Neural progenitor cell (in vitro differentiated cells): ENCODE measurements at places on chromosomes 12 and 14.

DNA sequence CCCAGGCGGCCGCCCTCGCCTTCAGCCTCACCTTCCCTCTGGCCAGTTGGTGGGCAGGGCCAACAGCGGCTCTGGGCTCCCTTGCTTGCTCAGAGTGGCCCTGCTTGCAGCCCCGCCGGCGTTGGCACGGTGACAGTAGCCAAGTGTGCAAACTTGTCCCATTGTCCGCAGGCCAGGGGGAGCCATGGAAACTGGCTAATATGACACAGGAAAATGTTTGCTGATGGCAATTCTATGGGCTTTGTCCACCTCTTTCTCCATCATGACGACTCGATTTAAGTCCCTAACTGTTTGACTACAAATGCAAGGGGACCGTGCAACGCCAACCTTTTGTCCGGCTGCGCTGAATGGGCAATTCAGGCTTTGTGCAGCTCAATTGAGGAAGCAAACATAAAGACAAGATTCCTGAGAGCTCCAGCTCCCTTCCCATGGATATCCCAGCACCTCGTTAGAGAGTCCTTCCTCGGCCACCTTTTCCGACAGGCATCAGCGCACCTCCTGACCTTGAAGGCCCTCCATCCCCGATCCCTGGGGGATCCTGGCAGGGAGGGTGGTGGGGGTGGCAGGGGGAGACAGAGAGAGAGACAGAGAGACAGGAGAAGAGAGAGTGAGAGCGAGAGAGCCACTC, 785 bp upstream of the FAM181A start:
- peak; percentile 63 for DNase-seq

GRCh38 chr12:3928538-3929184, 55.5 kb upstream of the PARP11 start:
- no peak for DNase-seq

- peak; percentile 40 for DNase-seq
Observed at GRCh38 chr14:68688872-68689371, 103.9 kb downstream of the ZFP36L1 start.

DNA sequence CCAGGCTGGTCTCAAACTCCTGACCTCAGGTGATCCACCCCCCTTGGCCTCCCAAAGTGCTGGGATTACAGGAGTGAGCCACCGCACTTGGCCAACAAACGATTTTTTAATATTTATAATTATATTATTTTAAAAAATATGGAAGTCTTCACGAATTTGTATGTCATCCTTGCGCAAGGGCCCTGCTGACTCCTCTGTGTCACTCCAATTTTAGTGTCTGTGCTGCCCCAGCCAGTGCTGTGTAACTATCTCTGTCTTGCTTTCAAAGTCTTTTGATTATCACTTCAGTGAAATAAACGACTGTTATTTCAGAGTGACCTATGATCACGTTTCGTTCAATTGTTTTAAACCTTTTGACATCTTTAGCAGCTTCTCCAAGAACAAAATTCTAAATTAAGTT, 13.1 kb upstream of the MMP17 start:
- DNase-seq: no peak

DNA sequence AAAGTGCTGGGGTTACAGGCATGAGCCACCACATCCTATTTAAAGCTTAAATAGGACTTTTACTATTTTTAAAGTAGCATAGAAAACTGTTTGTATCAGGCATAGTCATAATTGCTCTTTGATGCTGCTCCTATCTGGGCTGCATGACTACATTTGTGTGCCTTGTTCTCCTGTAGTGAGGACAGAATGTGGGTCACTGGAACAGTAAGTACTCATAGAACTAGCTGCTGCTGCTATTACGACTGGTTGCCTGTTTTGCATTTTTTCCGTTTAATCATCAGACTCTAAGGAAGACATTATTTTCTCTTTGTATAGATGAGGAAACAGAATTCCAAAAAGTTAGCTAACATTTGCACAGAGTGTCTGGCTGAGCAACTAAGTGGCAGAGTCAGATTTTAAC, 42.8 kb downstream of the ZC3H14 start:
- no peak for DNase-seq

GRCh38 chr14:58638231-58639197, 752 bp downstream of the DACT1 start:
- DNase-seq: peak; percentile 70

GRCh38 chr12:4438834-4439596, 6.6 kb downstream of the FGF6 start:
- no peak for DNase-seq

GRCh38 chr14:98959958-98960616, 311.9 kb downstream of the BCL11B start:
- DNase-seq: no peak

GRCh38 chr12:80551897-80552296, 107.9 kb downstream of the PTPRQ start:
- no peak for DNase-seq

DNA sequence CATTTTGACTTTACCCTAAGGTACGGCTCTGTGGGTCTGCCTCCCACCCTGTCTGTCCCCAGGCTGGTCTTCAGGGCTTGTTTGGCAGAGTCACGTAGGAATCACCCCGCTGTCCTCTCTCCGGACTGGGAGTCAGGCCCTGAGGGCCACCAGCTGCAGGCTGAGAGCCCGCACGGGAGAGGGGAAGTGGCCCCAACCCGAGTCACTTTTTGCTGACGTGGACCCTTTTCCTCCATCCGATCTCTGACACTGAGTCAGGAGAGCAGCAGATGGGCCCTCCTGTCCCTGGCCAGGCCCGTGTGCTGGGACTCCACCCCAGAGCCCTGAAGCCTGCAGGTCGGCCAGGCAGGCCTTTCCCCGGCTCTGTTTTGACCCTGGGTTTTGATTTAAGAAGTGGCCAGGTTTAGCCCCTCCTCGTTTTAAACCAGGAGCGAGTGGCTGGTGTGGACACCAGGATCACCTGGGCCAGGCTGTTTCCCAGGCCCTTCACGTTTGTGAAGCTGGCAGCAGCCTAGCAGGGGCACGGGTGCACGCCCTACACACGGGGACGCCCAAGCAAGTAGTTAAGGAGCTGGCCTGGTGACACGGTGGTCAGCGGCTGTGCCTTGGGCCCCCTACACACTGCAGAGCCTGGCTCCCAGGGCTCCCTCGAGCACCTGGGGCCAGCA, 12.5 kb upstream of the TEX22 start:
- DNase-seq: no peak

DNA sequence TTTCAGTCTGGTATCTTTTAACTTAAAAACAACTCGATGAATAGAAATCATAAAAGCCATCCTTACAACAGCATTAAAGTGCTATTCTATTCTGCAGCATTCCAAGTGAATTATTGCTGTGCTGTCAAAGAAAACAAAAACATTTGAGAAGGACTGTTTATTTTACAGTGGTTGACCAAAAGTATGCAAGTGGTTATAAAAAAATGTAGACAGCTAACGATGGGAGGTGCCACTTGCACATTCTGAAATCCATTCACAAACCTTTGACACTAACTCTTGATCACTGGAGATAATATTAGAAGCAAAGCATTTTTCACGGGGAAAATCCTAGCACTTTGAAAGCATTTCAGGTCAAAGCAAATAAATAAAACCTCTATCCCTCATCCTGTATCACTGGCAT, 55.6 kb downstream of the HMGA2 start:
- no peak for DNase-seq

GRCh38 chr12:73935817-73936216, 601.8 kb upstream of the ATXN7L3B start:
- peak; percentile 25 for DNase-seq

DNA sequence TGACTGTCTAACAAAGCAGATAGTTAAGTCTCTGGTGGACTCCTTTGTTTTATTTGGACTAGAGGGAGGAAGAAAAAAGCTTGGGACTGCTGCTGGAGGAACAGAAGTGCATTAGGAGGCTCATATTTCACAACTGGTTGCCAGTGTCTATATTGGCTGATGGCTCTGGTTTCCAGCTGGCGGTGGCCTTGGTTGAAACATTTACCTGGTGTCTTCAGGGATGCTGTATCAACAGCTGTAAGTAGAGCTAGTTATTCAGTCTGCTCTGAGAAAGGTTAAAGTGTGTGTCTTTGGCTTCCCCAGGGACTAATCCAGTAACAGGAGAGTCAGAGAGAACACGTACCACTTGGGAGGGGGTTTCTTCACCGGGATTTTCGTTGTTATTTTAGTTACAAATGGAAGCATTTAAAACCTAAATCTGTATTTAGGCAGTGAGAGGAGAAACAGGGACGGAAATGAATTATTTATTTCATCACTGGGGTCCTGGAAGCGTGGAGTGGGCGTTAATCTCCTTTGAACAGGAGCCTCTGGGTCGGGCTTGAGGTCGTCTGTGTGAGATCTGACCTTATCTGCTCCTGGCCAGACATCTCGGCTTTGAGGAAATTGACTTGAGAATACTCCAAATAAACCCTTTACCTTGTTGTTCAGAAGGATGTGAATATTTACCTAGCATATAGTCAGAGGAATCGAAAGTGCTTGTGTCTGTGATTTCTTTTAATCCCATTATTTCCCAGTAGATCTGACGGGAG, 149.9 kb downstream of the NRXN3 start:
- DNase-seq: peak; percentile 11

GRCh38 chr12:62693376-62694050, 226.9 kb downstream of the MON2 start:
- no peak for DNase-seq

DNA sequence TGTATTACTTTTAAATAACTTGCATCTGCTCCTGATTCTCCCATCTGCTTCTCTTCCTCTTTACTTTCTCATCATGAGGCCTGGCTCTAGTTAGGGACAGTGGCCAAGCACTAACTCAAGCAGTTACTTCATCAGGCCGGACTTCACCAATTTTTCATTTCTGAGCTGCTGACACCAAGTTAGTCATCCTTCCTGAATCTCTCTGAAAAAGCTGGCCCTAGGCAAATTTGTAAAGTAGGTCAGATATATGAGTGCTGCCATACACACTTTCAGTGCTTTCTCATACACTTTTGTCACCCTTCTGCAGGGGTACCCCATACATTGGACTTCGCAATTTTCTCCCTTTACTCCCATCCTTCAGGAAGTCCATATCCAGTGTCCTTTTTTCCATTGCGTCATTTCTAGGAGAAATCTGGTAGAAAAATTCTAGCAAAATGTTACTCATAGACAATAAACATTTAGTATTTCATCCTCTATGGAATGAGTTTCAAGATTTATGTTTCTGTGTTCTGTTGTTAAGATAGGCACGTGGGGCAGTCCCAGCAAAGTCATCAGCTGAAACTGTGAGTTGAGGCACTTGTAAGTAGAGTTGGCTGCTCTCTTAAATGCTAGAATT, 276.8 kb upstream of the TMPO start:
- no peak for DNase-seq

GRCh38 chr12:123965382-123965781, 7.2 kb downstream of the CCDC92 start:
- no peak for DNase-seq

- peak; percentile 29 for DNase-seq
Observed at GRCh38 chr12:3837049-3837448, 36.1 kb downstream of the PARP11 start.

- DNase-seq: no peak
Observed at GRCh38 chr12:3732901-3733300, 20.0 kb downstream of the CRACR2A start.

DNA sequence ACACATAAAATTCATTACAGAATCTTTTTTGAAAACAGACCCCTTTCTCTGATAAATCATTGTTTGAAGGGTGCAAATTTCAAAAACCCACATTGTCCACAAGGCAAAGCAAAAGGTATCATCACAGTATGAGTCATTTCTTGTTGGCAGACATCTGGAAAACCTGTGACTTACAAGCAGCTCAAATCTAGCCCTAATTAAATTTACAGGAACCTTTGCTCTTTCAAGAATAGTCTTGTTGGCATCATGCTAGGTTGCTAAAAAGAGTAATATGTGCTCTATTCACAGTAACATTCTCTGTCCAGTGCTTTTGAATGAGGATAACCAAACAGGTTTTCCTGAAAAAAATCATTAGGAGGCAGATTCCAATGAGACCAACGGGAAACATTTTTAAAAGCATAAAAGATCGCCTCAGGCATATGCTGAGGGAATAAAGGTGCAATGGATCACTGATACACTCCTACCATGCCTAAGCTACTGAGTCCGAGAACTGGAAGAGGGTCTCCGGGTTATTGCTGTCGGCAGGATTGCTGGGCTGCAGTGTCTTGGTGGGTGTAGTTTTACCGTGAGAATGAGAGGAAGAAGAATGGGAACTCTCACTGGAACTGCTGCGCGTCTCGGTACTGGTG, 55.5 kb upstream of the TTC7B start:
- DNase-seq: no peak

- DNase-seq: no peak
Observed at GRCh38 chr14:53044486-53044885, 93.6 kb upstream of the FERMT2 start.

GRCh38 chr14:52067873-52068614, 815 bp downstream of the NID2 start:
- peak; percentile 65 for DNase-seq

- DNase-seq: no peak
Observed at GRCh38 chr12:66065641-66066136, 64.9 kb downstream of the LLPH start.

- no peak for DNase-seq
Observed at GRCh38 chr14:22232933-22233332, 356.1 kb downstream of the DAD1 start.

- DNase-seq: peak; percentile 32
Observed at GRCh38 chr12:105831372-105831771, 307.4 kb downstream of the NUAK1 start.

DNA sequence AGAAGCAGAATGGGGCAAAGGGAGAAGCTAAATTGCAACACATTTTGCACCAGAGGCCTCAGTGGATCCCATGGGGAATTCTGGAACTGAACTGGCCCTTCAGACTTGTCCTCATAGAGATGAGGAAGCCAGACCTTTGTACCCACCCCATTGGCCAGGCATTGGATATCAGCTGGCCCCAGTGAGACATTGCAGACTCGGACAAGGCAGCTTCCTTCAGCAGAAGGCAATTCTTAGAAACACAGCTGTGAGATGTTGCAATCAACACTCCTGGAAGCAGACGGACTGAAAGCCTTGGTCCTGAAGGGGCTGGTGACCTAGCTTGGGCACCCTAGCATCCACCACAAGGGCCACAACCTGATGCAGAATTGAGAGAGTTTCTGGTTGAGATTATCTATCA, 218.1 kb downstream of the MSRB3 start:
- no peak for DNase-seq

DNA sequence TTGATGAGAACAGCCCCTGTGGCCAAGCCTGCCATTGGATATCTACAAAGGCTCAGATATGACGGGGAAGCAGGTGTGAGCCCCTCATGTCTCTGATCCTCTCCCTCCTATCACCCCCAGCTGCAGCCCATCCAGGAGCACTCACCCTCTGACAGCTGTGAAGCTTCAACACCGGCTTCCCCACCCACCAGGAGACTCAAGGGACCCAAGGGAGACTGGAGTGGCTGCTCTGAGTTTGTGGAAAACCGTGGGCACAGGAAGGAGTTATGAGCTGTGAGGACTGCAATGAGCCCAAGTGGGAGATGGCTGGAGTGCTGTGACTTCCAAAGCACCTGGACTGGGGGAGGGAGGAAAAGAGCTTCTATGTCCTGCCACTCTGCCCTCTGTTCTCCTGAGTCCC, 7.9 kb downstream of the IFI27L2 start:
- DNase-seq: no peak
